ENCODE measurements at places on chromosomes 6 and 20.

DNA sequence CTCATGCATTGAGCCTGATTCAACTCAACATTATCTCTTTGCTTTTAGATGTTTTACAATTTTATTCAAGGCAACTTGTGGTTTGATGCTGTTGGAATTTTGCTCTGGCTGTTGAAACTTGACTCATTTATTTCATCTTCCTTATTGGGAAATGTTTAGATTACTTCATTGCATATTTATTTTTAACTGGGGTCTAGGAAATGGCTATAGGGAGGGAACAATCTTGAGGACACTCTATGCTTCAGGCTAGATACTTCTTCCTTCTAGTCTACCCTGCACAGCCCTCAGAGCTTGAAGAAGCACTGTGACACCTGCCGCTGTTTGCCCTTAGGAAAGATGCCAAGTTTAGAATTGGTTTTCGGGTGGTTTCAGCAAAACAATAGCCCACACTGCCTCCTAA is 183.4 kb downstream of the ADGRG6 start:
- peak; percentile 4 for DNase-seq

- no peak for DNase-seq
These were observed 4.7 kb downstream of the MAPK14 start for GRCh38 chr6:36032261-36032660.

- peak; percentile 75 for DNase-seq
These were observed 80.4 kb upstream of the BTN3A2 start for GRCh38 chr6:26284537-26285142.

GRCh38 chr6:13034316-13034715 is 294.0 kb downstream of the TBC1D7 start:
- no peak for DNase-seq

DNA sequence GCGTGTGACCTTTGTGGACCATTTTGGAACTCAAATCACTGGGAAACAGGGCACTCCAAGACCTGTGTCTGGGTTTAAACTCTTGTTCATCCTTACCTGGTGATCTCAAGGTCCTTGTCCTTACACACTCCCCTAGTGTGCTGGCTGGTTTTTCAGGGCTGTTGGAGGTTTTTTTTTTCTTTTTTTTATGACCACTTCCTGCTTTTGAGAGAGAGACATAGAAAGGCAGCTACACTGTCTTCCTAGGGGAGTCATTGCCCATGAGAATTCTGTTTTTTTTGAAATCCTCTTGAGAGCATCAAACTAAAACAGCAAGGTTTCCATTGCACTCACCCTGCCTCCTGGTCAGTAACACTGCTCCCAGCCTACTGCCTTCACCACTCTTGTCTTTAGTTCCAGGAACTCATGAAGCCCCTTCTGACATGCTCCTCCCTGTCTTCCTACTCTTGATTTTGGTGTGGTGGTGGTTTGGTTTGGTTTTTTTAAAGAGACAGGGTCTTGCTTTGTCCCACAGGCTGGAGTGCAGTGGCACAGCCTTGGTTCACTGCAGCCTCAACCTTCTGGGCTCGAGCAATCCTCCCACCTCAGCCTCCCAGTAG is 28.6 kb downstream of the PRPH2 start:
- peak; percentile 12 for DNase-seq

- DNase-seq: no peak
These were observed 27.5 kb downstream of the DAAM2 start for GRCh38 chr6:39819676-39820075.

DNA sequence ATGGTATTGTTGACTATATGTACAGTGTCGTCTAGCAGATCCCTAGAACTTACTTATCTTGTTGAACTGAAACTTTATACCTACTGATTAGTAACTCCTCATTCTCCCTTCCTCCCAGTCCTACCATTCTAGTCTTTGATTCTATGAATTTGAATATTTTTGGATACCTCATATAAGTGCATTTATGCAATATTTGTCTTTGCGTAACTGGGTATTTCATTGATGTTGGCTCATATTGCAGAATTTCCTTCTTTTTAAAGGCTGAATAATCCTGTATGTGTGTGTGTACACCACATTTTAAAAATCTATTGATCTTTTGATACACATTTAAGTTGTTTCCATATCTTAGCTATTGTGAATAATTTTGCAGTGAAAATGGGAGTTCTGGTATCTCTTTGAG is 119.9 kb downstream of the SOX4 start:
- DNase-seq: no peak

GRCh38 chr6:120608826-120609225 is 725.5 kb downstream of the TBC1D32 start:
- DNase-seq: no peak

DNA sequence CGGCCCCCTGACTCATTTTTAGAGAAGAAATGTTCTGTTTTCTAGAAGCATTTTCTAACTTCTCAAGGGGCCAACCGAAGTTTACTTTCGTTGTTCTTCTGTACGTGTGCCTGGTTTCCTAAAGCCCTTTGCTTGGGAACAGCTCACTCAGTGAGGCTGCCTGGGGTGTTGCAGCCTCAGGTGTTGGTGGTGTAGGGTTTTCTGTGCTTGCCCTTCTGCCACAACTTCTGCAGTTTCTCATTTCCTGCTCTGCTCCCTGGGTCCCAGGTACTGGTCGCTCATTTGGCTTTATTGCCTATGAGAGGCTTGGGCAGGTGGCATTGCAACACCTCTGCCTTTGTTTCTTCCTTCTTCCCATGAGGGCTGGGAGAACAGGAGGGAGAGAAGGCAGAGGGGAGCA is 278.3 kb downstream of the SOX4 start:
- no peak for DNase-seq

DNA sequence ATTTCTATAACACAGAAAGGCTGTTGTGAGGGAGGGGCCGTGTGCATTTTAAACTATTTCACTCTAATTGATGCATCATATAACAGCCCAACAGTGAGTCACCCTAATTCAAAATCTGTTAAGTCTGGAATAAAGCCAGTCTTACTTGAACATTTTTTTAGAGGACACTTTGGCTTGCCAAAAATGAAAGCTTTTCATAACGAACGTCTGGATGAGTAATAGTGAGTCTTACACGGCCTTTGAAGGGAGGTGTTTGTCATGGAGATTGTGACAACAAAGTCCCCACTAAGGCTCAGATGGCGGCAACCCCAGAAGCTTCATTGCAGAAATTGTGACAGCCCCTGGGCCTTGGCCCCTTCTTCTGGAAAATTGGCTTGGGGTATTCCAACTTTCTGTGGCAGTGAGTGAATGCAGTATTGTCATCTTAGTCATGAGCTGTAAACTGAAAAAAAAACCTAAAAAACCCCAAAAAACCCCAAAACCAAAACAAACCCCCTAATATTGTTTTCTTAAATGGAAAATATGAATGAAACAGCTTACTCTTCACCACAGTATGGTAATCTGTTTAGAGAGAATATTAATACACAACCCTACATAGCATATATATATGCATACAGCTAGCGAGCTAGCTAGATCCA is 92.6 kb upstream of the CLDN20 start:
- peak; percentile 93 for DNase-seq

GRCh38 chr20:18728870-18729224 is 84.7 kb upstream of the SCP2D1 start:
- no peak for DNase-seq

GRCh38 chr6:37717836-37718251 is 20.2 kb upstream of the MDGA1 start:
- peak; percentile 83 for DNase-seq

- peak; percentile 25 for DNase-seq
These were observed 4.2 kb downstream of the DUSP22 start for GRCh38 chr6:296151-297122.

GRCh38 chr6:139373154-139373927 is 1.1 kb downstream of the CITED2 start:
- peak; percentile 60 for DNase-seq

DNA sequence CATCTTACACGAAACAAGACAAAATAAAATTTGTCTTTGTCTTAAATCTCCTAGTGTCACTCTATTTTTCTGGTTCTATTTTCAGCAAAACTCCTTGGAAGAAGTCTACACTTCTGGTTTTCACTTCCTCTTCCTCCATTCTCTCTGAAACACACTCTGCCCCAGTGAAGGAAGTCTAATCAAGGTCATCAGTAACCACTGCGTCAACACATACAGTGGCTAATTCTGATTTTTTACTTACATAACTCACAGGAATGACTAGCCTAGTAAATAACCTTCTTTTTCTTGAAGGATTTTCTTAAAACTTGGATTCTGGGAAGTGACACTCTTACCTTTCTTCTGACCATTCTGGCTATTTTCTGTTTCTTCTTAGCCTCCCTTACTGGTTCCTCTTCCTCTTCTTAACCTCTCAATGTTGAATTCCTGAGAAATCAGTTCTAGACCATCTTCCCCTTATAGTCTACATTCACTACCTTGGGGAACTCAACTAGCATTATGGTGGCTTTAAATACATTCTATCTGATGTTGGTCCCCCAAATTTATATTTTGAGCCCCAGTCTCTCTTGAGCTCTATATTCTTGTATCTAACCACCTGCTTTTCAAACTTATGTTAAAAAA is 37.5 kb downstream of the AIG1 start:
- DNase-seq: no peak

- DNase-seq: peak; percentile 98
These were observed 14.1 kb upstream of the TENT5A start for GRCh38 chr6:81766482-81767069.

DNA sequence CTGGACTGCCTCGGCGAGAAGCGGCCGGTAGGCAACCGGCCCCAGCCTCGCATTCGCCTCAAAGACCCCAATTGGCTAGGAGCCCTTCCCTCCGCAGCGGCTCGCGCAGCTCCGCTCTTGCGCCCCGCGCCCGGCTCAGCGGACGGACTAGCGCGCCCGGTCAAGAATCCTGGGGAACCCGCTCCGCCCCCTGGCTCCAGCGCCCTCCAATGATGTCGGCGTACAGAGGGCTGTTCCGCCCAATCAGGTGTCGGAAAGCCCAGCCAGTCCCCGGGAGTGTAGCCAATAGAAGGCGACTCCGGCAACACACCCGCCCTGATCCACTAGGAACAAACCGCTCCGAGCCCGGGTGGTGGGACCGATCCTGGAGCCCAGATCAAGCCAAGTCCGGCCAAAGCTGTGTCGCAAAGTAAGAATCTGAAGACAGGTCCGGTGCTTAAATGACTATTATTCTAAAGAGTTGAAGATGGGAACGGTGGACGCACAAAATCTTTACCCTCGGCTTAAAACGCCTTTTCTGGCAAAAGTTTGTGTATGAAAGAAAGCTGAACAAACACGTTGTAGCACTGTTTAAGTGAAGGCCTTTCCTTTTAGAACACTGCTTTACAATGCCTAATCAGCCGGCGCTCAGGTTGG is 132.2 kb downstream of the OGFRL1 start:
- peak; percentile 95 for DNase-seq

- no peak for DNase-seq
These were observed 263.4 kb downstream of the CDC5L start for GRCh38 chr6:44650947-44651346.

GRCh38 chr6:51743999-51744398 is 343.4 kb downstream of the PKHD1 start:
- no peak for DNase-seq

DNA sequence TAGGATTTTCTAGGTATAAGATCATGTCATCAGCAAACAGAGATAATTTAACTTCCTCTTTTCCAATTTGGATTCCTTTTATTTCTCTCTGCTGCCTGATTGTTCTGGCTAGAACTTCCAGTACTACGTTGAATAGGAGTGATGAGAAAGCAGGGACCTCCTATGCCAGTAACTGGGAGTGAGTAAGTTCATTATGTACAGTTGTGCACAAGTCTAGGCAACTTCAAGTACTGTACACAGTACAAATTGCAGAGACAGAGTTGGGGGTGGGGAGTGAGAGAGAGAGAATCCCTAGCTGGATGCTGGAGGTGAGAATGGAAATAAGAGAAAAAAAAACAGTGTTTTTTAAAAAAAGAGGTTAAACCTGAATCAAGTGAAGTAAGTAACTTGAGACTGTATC is 210.2 kb downstream of the MMUT start:
- DNase-seq: peak; percentile 4

DNA sequence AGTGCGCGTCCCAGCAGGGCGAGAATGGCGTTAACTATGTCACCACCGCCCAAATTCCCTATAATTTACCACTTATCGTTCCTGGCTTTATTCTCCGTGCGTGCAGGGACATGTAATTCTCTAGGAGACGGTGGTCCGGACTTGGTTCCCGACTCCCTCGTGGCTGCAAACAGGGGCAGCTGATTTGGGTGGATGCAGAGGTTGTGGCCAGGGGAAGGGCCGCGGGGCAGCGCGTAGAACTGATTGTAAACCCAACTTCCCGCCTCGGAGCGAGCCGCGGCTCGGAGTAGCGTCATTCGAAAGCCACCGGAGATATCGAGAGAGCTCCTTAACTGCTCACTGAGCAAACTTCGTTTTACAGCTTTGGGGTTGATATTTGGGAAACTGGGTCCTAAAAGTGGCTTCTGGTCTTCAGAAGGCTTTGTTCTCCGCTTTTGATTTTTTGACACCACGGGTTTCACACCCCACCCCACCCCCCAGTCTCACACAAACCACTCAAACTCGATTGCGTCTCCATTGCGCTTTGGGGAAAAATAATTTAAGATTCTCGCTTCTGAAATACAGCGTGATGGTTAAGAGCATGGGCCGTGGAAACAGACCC is 17.5 kb upstream of the ZSCAN9 start:
- DNase-seq: no peak

DNA sequence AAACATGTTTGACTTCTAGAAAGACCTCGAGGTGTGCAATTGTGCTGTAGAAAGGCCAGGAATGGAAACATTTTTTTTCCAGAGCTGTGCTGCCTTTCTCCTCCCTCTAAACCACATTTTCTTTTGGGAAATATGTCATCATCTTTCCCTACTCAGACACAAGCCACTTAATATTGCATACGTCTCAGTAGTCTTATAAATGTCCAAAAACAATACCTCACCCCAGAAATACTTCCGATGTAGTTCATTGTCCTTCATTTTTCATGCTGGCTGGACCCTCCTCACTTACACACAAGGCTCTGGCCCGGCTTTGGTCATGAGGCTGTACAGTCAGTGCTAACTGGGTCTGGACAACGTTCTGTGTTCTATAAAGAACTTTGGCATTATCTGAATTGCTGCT is 126.4 kb downstream of the SCML4 start:
- peak; percentile 62 for DNase-seq

- DNase-seq: no peak
These were observed 307.5 kb upstream of the SULF2 start for GRCh38 chr20:48092596-48093280.

DNA sequence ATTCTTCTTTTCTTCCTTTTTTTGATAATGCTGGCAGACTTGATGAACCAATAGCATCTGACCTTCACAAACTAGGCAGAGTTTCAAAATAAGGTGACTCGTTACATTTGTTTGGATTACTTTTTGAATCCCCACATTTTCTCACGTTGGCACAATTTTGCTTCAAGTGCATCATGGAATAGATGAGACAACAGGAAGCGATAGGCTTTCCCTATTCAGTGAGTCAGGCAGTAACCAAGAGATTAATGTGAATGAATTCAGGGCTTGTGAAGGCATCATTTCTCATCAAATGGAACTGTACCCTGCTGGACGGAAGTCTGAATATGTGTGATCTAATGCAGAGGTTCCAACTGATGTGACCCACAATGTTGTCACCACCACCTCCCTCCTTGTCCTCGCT is 10.7 kb downstream of the RFPL4B start:
- peak; percentile 66 for DNase-seq

Data from fibroblast of the aortic adventitia (primary cell).